Mesendoderm (in vitro differentiated cells): ENCODE measurements at places on chromosomes 6 and 20.

- no peak for DNase-seq
Measured at GRCh38 chr6:148525453-148525852, 182.8 kb downstream of the SASH1 start.

DNA sequence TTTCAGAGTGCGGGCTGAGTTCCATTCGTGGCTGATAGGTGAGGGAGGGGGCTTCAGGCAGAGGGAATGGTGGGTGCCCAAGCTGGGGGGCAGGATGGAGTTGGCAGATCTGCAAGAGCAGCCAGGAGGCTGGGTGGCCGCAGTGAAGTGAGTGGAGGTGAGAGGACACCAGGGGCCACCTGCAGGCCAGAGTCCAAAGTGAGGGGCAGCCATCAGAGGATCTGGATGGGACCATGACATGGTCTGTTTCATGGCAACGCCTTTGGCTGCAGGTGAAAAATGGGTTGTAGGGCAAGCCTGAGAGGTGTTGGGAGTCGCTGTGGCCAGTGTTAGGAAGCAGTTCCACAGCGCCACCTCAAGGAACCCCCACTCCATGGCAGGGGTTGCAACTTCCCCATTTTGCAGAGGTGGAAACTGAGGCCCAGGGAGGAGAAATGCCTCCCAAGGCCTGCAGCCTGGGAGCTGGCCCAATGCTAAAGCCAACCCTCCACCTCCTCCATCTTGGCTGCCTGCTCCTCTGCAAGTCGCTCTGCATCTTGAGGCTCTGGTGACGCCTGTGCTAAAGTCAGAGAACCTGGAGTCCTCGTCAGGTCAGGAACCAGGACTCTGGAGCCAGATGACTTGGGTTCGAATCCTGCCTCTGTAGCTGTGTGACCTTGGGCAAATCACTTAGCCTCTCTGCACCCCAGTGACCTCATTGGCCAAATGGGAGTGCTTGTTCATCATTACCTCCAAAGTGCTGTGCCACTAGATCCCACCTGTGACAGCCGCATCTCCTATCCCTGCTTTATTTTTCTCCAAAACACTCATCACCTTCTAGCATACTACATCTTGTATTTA, 153.8 kb downstream of the CEBPB start:
- peak; percentile 44 for DNase-seq

DNA sequence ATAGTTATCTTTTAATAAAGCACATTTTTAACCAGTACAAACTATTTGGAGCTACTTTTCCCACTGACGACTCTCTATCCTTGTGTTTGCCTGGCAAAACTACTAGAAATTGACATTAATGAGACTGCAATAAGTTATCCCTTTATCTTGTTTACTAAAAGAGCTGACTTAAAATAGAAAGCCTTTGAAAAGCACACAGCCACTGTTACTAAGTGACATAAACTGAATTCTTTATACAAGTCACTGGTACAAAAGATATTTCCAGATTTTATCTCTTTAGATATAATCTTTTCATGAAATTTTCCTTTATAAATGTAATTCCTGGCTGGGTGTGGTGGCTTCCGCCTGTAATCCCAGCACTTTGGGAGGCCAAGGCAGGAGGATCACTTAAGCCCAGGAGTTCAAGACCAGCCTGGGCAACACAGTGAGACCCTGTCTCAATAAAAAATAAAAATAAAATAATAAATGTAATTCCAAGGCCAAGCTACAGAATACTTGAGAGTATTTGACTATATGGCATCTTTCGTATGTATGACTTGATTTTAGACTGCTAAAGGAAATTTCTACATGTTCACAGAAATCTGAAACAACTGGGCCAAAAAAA, 9.5 kb downstream of the MBOAT1 start:
- DNase-seq, result no peak

DNA sequence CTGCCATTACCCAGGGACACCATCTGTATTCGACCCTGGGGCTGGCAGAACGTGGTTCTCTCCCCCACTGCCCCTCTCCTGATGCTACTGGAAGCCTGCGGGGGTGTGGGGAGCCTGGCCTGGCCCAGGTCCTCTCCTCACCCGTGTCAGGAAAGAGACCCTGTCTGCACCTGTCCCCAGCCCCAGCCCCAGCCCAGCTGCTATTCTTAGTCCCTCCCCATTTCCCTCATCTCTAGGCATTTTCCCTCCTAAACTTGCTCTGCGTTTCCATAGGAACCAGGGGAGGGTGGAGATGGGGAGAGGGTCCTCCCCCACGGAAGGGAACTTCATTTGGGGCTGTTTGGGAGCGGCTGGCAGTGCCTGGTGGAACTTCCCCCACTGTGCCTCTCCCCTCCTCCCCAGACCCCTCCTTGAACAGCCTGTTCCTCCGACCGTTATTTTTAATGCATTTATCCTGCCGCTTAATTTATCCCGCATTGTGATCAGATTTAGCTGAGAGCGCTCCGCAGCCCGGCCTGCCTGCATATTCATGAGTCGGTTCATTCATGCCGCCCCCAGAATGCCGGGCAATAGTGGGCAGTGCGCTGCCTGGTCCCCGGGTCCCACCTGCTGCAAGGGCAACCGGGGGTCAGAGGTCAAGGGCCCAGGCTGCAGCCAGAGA, 31.8 kb upstream of the DLGAP4 start:
- DNase-seq, result no peak

DNA sequence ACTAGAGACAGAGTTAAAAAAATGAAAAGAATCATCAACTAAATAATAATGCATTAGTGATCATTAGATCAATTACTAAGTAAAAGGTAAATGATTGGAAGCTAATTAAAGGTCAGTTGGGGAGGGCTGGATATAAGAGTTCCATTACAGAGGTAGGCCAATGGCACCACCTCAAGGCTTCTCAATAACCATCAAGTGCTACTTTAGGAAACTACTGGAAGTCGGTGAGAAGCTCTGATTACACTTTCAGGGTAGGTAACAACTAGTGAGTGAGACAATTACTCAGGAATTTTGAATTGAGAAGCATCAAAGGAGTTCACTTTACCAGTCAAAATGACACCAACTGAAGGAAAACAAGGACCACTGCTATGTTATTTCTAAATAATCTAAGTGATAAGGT, 90.2 kb upstream of the HDAC2 start:
- peak; percentile 84 for DNase-seq

- DNase-seq, result no peak
Measured at GRCh38 chr6:11828262-11828870, 49.8 kb upstream of the ADTRP start.

DNA sequence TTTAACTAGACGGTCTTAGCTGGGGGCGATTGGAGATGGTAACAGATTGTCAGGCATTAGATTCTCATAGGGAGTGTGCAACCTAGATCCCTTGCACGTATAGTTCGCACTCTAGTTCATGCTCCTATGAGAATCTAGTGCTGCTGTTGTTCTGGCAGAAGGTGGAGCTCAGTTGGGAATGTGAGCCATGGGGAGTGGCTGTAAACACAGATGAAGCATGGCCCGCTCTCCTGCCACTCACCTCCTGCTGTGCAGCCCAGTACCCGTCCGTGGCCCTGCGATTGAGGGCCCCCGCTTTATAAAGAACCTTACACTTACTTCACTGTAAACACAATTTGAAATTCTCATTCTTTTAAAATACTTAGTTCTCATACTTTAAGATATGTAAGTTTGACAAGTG, 339.4 kb downstream of the CDH26 start:
- no peak for DNase-seq

- DNase-seq, result no peak
Measured at GRCh38 chr6:126156973-126157372, 170.6 kb downstream of the TRMT11 start.

DNA sequence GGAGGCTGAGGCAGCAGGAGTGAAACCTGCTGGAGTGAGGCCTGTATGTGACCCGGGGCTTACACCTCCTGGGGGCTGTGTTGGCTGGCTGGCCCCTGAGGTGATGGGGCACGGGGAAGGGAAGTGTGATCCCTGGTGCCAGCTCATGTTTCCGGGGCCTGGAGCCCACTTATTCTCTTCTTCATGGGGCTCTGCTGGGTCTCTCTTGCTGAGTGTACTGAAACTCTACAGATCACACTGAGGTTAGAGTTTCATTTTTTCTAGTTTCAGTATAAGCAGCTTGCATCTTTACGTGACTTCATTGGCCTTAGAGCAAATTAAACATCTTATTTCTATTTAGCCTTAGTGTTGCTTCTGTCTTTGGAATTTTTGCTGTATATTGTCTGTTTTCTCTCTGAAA, 96.2 kb downstream of the ANKS1A start:
- no peak for DNase-seq

GRCh38 chr6:149094934-149095351, 222.6 kb upstream of the TAB2 start:
- no peak for DNase-seq

DNA sequence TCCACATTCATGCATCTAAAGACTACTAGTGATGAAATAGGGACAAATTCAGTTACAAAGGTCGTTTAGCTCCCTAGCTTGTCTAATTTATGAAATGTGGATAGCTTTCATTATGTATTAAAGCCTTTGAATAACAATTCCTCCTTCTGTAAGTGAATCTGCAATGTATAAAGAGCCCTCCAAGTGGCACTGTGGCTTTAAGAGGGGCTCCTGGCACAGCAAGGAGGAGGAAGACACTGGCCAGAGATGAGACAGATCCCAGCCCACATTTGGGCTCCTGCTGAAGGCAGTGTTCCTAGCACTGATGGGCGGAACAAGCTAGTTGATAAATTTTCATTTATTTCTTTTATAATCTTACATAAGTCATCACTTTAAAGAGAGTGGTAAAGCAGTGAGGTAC, 17.6 kb upstream of the FUCA2 start:
- peak; percentile 42 for DNase-seq

DNA sequence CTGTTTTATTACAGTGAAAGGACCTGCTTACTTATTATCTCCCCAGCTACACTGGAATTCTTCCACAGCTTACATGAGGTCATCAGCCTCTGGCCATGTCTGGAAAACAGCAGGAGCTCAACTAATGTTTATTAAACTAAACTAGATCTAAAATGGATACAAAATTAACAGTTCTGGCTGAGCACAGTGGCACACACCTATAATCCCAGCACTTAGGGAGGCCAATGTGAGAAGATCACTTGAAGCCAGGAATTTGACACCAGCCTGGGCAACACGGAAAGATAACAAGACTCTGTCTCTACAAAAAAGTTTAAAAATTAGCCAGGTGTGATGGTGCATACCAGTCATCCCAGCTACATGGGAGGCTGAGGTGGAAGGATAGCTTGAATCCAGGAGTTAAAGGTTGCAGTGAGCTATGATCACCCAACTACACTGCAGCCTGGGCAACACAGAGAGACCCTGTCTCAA, 220.8 kb upstream of the MARCKS start:
- DNase-seq, result peak; percentile 73

DNA sequence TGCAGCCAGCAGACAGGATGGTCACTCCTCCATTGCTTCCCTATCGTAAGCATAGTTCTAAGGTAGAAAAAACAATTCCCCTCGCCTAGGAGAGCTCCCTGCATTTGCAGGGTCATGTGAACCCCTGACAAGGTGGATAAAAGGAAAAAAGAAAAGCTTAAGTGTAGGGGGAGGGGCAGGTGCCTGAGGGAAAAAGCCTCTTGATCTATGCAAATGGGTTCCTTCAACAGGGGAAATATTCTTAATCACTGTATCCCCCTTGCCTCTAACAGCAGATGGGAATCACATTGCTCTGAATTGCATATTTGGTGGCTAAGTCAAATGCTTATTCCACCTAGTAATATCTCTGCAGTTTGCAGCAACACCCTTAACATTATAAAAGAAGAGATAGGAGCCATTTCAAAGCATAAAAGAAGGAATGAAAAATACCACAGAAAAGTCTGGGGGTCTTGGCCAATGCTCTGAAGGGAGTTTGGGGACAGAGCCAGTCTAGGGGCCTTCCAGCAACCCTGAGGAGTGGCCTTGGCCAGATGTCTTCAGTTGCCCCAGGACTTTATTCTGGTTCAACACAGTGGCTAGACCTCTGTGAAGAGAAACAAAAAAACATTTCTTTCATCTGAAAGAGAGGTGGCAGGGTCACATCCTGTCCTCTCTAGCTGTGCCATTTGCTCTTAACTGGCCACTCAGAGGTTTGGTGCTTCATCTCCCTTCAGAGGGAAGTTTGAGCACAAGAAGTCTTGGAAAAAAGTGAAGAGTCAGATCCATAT, 660.4 kb upstream of the GJE1 start:
- peak; percentile 35 for DNase-seq

DNA sequence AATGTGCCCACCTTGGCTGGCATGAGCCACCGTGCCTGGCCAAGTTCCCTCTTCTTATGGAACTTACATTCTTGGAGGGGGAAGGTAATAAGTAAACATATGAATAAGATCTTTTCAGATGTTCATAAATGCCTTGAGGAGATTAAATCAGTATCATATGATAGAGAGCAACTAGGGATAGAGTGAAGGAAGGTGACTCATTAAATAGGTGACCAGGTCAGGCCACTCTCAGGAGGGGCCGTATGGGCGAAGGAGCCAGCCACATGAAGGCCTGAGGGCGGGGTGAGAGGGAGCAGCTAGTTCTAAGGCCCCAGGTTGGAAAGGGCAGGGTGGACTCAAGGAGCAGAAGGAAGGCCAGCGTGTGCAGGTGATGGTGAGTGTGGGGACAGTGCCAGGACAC, 91.1 kb downstream of the UST start:
- no peak for DNase-seq

DNA sequence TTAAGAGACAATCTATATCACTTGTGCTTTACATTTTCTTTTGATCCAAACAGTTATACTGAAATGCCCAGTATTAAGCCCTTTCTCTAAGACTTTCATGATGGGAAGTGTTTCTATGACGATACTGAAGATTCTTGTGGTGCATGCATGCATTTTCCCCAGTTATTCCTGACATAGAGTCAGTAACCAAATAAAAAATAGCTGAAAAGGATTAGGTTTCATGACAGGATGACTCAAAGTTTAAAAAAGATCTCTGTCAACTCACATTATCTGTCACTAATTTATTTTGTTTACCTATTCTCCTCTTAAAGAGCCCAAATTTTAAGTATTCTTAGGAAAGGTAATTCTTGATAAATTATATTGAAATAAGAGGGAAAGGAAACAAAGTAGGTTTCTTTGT, 98.4 kb downstream of the SESN1 start:
- DNase-seq, result no peak

- no peak for DNase-seq
Measured at GRCh38 chr6:3210024-3210610, 17.3 kb downstream of the TUBB2B start.

- DNase-seq, result no peak
Measured at GRCh38 chr20:16810216-16810615, 62.1 kb downstream of the OTOR start.

- peak; percentile 94 for DNase-seq
Measured at GRCh38 chr6:11685481-11686093, 93.0 kb downstream of the ADTRP start.

DNA sequence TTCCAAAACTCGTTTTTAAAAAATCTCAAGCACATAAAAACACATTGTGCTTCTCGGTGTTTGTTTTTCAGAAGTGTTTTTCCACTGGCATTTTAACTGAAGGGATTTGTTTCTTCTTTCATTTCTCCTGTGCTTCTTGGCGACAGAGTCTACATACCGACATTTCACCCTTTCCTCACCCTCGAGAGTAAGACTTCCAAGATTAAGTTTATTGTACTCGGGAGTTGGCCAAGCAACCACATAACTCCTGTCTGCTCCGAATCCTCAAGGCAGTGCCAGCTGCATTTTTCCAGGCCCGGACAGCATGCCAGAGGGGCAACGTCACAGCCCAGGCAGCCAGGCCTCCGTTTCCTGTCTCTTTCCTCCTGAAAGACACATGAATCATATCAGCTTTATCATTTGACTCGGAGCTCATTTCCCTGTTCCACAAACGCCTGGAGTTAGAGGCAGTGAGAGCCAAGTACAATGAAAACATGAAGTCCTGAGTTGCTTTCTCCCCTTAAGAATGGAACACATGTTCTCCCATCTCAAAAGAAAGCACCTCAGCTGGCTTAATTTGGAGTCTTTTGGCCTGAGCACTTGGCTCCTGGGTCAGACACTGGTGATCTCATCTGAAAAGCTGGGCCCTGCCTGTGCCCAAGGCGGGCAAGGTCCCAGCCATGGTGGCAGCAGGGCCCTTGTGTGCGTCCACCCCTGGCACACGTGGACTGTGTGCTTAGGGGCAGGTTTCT, 23.2 kb upstream of the FAM50B start:
- peak; percentile 49 for DNase-seq
